CD4-positive, alpha-beta T cell treated with Interferon alpha-2 for 1 hour (primary cell): ENCODE measurements at places on chromosomes 4 and X.

DNA sequence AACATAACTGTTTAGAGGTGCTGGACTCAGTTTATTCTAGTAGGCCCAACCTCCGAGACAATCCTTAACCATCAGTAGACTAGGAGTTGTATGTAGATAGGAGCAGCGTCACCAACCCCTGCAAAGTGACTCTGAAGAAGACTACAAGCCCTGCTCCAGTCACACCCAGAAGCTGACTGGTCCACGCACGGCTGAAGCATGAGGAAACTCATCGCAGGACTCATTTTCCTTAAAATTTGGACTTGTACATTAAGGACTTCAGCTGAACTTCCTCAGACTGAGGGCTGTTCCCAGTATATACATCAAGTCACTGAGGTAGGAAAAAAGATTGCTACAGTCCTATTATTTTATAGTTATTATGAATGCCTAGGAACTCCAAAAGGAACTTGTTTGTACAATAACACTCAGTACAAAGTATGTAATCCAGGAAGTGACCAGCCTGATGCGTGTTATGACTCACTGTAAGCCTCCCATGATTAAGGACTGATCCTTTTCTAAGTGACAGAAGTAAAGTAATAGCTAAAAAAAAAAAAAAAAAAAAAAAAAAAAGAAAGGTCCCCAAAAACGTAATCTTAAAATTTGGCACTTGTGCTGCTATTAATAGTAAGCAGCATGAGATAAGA is 41.6 kb upstream of the UGT2B7 start:
- no peak for DNase-seq

DNA sequence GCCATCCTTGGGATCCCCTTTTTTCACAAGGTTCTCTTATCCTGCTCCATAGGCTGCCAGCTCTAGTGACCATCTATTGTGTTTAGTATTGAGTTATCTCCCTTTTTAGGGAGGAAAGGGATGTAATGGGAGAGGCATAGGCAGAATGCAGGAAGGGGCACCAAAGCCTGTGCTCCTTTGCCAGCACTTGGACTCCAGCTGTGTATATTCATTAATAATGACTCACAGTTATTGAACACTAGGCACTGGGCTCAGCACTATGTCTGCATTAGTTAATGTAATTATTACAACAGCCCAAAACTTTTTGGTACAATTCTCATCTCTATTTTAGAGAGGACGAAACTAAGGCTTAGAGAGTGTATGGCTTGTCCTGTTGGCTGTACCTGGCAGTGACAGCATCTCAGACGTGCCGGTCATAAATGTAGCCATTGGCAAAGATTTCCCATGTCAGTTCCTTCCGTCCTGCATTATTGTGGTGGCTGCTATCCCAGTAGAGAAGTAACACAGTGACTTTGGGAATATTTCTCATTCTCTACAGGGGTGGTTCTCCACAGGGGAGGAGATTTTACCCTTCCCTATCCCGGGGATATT is 90.3 kb downstream of the AFF1 start:
- no peak for DNase-seq

- no peak for DNase-seq
Observed at GRCh38 chr4:23888421-23889319, 1.2 kb downstream of the PPARGC1A start.

GRCh38 chr4:187088070-187088799 is 364.6 kb upstream of the FAT1 start:
- DNase-seq = no peak

GRCh38 chr4:142817442-142817841 is 28.7 kb downstream of the INPP4B start:
- no peak for DNase-seq

DNA sequence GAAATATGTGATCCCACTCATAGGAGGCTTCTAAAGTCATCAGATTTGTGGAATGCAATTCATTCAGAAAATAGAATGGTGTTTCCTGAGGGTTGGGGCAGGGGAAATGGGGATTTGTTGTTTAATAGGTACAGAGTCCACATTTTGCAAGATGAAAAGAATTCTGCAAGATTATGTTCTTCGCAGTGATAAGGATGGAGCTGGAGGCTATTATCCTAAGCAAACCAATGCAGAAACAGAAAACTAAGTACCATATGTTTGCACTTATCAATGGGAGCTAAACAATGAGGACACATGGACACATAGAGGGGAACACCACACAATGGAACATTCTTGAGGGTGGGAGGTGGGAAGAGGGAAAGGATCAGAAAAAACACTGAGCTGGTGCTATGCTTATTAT is 144.3 kb upstream of the NLGN4X start:
- DNase-seq = no peak

GRCh38 chr4:116982656-116983055 is 102.7 kb downstream of the TRAM1L1 start:
- DNase-seq = no peak

- no peak for DNase-seq
Observed at GRCh38 chrX:136457303-136457917, 30.3 kb upstream of the BRS3 start.

- no peak for DNase-seq
Observed at GRCh38 chr4:147334478-147334877, 146.4 kb upstream of the EDNRA start.

DNA sequence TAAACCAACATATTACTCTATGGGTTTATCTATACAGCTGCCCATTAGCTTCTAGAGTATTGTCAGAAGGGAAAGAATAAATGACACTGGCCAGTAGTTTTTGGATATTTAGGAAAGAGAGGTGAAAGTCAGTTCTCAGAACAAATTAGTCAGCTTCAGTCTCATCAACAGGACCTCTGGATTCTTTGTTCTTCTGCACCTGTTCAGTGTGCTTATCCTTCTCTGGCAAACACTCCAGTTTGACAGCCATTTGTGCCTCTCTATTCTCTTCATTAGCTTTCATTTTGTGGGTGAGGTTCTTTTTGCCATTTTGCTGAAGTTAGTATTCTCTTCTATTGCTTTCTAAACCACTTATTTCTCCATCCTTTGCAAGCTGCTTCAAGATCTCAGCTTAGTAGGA is 107.0 kb downstream of the PCDH18 start:
- DNase-seq = no peak

- DNase-seq = no peak
Observed at GRCh38 chr4:13678186-13678924, 50.8 kb upstream of the BOD1L1 start.

DNA sequence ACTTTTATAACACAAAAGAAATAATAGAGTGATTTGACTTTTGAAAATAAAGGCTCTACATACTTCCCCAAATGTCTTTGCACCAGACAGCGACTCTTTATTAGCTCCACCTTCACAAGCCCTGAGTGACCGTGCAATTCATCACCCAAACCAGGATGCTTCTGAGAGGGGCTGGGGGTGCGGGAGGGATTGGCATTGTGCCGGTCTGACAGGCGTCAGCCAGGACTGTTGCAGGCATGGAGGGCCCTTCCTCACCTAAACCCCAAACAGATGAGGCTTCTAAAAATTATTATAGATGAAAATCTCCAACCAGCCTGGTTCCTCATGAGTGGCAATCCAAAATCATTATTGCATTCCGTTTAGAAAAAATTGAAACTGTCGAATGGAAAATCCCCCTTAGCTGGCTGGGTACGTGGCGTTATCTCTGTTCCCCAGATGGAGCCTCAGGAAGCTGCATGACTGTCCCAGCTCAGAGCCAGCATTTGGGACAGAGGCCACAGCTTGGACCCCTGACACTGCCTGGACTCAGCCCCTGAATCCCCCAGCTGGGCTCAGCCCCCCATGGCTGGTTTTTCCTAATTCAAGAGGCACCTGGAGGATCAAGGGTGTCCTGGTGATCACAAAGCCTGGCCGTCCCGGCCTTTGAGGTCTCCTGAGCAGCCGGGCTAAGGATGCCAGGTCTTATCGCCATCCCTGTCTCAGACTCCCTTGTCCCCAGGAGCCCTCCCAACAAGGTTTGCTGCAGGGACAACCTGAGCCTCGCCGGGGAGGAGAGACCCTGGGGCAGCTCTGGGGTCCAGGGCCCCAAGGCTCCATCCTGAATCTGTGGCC is 60.4 kb downstream of the SORCS2 start:
- no peak for DNase-seq

- DNase-seq = no peak
Observed at GRCh38 chr4:80578001-80578400, 242.5 kb downstream of the CFAP299 start.

DNA sequence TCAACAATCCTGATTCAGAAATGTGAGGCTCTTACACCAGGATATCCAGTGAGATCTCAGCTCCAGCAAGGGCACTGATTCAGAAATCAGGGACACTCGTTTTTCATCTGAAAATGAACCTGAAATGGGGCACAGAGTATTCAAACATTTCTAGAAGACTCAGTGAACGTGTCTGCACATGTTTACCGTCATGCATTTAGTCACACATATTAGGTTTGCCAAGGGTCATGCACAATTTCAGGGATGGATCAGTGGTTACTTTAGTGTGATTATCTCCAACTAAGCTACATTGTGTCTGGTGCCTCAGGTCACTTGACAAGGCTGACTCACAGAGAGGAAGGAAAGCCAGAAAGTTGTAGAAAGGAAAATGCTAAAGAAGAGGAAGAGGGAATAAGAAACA is 33.6 kb upstream of the SPANXN2 start:
- DNase-seq = no peak

DNA sequence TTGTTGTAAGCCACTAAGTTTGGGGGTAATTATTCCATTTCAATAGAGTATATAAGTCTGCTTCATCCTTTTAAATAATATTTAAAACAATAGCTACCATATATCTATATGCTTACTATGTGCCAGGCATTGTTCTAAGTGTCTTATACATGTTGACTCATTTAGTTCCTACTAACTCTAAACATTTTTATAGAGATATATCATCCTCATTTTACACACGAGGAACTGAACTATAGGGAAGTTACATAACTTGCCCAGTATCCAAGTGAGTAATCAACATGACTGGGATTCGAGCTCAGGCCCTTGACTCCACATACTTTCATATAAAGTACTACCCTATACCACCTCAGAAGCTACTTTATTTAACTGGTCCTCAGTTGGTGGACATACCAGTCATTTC is 175.3 kb upstream of the RAI2 start:
- no peak for DNase-seq

GRCh38 chr4:148643851-148644250 is 201.6 kb upstream of the NR3C2 start:
- no peak for DNase-seq

DNA sequence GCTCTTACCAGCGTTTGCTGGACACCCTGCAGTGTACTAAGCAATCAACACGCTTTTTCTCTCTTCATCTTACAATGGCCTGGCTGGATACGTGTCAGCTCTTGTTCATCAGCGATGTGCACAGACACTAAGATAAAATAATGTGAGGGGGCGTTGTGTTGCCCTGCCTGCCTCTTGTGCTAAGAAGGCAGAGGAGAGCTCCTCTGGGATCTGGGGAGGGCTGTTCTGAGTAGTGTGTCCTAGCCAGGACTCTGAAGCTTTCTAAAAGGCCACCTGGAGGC is 49.7 kb downstream of the NELFA start:
- DNase-seq = no peak

GRCh38 chr4:23276076-23276475 is 583.3 kb downstream of the GBA3 start:
- DNase-seq = no peak

DNA sequence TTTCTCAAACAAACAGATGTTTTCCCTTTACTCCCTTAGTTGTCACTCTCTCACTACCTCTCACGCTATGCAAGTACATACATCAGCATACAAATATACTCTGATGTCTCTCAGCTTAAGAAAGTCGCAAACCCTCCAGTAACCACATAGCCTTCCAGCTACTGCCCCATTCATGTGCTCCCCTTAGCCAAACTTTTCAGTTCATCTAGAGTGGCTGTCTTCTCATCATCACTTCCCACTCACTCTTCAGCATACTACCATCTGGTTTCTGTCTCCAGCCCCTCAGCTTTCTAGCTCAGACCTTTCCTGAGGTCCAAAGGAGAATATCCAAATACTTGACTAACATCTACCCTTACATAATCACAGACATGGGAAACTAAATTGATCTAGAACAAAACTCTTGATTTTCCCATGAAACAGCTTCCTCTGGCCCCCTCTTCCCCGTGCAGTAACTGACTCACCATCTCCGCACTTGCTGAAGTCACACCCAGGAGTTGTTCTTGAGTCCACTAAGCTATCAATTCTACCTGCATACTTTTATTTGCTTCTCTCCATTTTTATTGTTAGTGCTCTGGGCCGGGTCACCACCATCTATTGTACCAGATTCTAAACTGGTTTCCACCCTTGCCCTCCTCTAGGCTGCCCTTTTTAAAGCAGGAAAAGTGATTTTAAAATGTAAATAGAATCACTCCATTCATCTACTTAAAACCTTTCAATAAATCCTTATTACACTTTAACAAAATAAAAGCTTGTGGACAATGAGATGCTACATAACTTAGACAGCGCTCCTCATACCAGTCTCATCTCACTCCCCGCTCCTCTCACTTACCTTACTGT is 57.2 kb downstream of the CASP6 start:
- DNase-seq = no peak

- peak; percentile 76 for DNase-seq
Observed at GRCh38 chrX:24149351-24150050, at the start of gene ZFX. Gene ZFX (plus strand): TSS chrX:24149729. CDS start chrX:24172743, 23,014 bp downstream.

DNA sequence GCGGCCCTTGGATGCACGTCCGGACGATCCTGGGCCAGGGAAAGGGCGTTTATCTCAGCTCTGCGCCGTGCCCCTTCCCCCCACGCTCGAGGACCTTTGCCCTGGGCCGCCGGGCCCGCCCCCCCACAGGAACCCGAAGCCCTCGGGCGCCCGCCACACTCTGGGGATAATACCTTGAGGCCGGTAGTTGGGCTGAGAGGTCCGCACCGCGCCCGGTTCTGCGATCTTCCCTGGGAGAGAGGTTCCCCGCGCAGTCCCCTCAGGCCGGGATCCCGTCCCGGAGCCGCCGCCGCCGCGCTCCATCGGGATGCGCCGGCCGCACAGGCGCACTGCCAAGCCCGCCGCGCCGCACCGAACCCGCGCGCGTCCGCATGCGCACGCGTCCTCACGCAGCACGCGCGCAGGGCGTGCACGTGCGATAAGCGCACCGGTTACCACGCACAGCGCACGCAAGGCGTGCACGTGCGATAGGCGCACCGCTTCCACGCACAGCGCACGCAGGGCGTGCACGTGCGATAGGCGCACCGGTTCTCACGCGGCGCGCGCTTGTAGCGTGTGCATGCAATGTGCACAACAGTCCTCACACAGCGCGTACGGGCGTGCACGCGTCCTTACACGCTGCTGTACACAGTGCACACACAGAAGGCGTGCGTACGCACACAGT is at the start of gene MAP7D2:
MAP7D2 (minus strand) TSS at position 331 of the 664 bp plus-strand sequence; CDS start at position 303, 28 bp downstream.
- DNase-seq = no peak

DNA sequence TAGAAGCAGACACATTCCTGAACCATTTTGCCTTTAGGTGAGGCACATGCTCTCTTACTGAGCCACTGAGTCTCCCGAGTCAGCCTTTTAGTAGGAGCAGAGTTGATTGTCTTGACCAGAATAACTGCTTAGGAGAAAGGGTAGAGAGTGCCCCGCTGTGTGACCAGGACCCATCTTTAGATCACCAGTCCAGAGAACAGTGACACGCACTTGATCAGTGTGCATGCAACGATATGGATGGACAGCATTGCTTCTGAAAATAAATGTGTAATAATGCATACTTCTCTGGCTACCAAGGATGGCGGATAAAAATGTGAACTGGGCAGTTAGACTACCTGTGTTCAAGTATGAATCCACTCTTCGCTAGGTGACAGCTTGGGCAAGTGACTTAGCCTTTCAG is 897.7 kb downstream of the TRIML1 start:
- DNase-seq = no peak
